ENCODE measurements at places on chromosomes 5 and 9.

DNA sequence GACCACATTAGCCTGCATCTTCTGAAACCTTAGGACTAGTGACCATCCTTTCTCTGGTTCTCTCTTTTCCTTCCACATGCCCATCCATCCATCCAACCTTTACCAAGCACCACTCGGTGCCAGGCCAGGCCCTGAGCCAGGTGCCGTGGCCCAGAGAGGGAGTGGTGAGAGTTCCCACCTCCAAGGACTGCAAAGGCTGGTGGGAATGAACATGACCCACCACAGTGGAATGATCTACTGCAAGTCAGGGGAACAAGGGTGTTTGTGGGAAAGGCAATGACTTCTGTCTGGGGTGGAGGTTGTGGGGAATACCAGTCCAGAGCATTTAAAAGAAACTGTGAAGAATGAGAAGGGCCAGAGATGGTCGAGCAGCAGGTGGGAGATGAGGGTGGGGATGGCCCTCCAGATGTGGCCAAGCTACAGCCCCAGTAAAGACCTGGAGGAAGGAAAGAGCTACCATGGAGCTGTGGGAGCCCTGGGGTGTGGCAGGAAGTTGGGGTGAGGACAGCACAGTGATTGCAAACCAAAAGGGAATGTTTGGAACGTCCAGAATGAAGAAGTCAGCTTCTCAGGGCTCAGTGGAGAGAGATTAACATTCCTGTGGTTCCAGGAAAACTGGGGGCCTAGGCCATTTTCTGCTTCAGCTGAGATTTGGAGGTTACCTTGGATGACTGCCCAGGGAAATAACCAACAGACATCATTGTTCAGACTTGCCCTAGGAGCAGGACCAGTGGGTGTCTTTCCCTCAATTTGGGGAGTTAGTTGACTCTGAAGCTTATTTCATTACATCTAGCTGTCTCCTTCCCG, 30.7 kb upstream of the CORO2A start:
- no peak for DNase-seq

DNA sequence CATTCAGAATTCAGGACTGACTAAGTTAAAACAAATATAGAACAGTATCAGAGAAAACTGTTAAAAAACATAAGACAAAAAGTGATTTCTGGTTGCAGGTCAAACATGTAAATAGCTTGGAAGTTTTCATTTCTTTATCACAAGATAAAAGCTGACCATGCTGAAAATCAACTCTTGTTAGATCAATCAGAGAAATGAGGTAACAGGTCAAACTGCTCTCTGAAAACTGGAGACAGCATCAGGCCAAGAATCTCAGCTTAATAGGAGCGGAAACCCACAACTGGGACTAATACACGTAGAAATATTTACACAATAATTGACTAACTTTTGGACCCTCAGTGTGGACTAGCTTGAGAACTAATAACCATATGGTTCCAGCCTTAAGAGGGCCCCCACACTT, 1012.8 kb upstream of the EDIL3 start:
- no peak for DNase-seq

GRCh38 chr5:102450313-102450990, 48.3 kb downstream of the SLCO6A1 start:
- no peak for DNase-seq

- no peak for DNase-seq
Measured at GRCh38 chr9:23322392-23322791, 503.6 kb downstream of the ELAVL2 start.

DNA sequence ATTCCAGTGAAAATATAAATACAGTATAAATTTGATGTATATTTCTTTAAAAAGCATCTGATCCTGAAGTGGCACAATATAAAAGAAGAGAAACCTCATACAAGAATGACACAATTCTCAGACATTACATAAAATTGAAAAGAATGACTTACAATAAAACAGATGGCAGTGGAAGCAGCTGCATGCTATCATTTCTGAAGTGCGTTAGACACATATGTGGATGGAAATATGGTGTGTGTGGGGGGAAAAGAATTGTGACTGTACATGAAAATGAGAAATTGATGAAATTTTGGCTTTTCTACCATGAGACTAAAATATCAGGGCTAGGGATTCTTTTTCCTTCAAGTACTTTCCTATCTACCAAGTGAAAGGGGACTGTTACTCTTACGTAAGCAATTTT, 45.9 kb upstream of the CDH18 start:
- no peak for DNase-seq

DNA sequence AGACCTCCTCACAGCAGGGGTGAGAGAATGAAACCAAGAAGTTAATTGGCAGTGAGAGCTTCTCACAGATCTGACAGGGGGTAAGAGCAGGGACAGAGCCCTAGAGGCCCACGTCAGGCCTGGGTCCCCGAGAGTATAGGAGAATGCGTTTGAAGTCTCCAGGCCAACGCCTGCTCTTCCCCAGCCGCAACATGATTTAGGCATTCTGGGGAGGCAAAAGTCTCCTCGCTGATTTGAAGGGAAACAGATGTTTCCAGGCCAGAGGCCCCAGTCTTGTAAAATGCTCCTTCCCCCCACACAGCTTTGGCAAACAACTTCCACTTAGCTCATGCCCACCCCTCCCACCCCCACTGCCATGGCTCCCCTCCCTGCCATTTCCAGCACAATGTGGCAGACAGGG, 239.2 kb upstream of the TRIM32 start:
- DNase-seq: no peak

Data from NCI-H510A treated with DMSO at 0.1 percent for 48 hours (cell line).